ENCODE measurements at places on chromosomes 1 and 21. TPM values are rescaled to one million over a fixed set of nuclear protein-coding genes. Genes with fewer than 3 reads are reported as not detected.

IL22RA1 gene
- total RNA-seq = not detected

NFASC gene
- total RNA-seq = 0.28 TPM

TGFBR3 gene
- 8.3 TPM for total RNA-seq

HPCA gene
- not detected for total RNA-seq

ACOT11 gene
- total RNA-seq = 2.5 TPM

Measured in IMR-90 (cell line).